GM13977 (cell line): ENCODE measurements at places on chromosomes 11 and 22.
A peak's percentile ranks its signal among the peaks of the same experiment; 100 is the strongest.

GRCh38 chr11:2484576-2485125 lies 39.8 kb downstream of the KCNQ1 start:
- peak; percentile 1 for DNase-seq

DNA sequence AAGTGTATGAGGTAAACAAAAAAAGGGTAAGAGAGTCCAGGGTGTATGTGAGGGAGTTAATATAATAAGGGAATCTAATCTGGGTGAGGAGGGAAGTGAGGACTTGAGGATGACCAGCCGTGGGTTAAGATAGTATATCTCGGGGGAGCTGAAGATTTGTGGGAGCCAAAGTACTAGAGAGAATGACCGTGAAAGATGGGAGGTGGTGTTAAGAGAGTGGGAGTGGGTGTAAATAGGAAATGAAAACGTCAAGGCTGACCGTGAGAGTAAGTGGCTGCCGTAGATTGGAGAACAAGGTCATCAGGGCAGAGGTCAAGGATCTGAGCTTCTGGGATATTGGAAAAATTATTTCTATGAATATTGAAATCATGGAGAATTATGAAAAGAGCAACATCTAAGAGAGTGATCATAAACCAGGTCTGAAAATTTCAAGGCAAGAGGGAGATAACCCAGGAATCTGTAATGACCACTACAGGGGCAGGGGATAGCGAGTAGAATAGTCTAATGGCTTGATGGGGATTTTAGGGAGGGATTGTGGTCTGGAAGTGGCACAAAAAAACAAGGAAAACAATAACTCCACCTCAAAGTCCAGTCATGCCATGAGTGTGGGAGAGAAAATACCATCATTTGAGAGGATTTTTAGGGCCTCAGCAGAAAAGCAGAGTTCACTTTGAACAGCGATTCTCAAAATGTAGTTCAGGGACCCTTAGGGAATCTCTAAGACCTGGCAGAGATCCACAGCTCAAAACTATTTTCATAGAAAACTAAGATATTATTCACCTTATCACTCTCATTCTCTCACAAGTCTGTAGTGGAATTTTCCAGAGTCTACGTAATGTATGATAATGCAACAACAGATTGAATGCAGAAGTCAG lies 72.0 kb downstream of the PRR5L start:
- DNase-seq: no peak

GRCh38 chr22:49553076-49553475 lies 274.6 kb downstream of the BRD1 start:
- DNase-seq: no peak

DNA sequence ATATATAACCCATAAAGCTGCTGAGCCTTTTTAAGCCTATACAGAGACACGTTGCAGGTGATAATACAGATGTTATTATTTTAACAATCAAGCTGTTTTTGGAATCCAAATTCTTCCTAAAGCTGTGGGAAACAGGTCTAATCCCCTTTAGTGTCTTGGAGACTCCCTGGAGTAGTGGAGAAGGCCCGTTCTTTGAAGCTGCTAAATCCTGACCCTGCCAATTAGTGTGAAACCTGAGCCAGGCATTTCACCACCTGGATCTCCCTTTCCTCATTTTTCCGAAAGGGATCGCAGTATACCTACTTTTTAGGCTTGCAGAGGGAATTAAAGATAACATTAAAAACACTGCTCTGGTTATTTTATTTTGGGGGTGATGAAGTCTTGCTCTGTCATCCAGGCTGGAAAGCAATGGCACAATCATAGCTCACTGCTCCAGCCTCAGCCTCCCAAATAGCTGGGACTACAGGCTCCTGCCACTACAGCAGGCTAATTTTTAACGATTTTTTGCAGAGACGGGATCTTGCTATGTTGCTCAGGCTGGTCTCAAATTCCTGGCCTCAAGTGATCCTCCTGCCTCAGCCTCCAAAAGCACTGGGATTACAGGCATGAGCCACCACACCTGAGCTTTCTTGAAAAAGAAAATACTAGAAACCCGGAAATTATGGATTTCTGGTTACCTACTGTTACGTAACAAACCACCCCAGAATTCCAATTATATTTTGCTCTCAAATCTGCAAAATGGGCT lies 1.7 kb upstream of the EIF4ENIF1 start:
- DNase-seq: no peak

DNA sequence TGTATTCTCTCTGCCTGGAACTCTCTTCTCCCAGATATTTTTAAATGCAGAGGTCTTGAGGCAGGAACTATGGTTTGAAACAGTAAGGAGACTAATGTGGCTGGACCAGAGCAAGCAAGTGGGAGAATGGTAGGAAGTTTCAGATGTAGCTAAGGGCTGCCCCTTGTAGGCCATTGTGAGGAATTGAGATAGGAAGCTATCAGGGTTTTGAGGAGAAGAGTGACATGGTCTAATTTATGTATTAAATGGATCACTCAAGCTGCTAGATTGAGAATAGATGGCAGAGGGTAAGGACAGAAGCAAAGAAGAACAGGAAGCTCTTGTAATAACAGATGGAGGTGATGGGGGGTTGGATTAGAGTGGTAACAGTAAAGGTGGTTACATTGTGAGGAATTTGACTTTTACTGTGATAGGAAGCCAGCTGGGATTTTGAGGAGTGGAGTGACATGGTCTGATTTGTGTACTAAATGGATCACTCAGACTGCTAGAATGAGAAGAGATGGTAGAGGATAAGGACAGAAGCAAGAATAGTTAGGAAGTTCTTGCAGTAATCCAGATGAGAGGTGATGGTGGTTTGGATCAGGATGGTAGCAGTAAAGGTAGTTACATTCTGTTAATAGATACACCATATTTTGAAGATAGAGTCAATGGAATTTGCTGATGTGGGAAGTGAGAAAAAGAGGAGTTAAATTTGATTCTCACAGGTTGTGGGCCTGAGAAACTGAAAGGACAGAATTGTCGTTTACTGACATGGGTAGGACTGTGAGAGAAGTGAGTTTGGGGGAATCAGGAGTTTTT lies 63.0 kb downstream of the HIPK3 start:
- DNase-seq: no peak
